Activated T-cell treated with anti-CD3 and anti-CD28 coated beads for 24 hours (primary cell): ENCODE measurements at places on chromosomes 1 and 21.

- no peak for DNase-seq
Observed at GRCh38 chr1:4976859-4977440, 322.5 kb downstream of the AJAP1 start.

DNA sequence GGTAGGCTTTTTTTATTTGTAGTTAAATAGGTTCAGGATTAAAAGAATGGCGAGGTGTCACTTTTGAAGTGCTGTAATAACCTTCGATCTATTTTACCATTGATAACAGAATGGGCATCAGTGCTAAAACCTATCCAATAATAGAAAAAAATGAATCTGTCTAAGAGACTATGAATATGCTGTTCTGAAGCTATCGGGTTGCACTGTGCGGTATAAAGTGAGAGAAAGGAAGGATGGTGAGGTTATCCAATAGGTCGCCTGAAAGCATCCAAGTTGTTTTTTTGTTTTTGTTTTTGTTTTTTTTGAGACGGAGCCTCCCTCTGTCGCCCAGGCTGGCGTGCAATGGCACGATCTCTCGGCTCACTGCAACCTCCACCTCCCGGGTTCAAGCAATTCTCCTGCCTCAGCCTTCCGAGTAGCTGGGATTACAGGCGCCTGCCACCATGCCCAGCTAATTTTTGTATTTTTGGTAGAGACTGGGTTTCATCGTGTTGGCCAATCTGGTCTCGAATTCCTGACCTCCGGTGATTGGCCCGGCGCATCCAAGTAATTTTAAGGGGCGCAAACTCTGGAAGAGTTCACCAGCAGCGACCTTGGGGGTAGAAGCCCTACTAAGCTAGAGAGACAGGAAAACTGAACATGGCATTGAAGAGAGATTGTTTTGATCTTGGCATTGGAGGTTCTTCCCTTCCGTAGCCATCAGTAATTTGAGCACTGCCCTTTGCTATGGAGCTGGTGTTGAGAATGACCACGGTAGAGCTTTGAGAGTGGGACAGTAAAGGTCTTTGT is 8.7 kb upstream of the MDM4 start:
- no peak for DNase-seq

- DNase-seq, result no peak
Observed at GRCh38 chr1:60583696-60584095, 498.7 kb upstream of the NFIA start.

DNA sequence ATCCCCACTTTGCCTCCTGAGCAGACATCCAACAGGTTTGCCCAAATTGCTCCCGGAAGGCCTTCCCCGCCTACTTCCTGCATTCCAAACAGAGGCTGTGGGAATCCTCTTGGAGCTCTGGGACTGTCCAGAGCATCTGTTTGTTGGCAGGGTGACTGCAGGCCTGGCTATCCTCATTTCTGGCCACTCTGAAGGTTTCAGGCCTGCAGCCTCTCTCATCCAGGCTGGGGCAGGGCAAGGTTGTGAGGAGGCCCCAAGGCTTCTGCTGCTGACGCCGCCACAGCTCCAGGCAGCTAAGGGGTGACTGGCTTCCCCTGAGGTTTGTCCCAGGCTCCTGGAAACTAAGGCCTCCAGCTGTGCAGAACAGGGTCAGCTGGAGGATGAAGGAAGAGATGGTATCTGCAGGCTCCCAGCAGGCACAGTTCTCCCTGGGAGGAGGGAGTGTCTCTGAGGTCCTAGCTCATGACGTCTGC is 11.3 kb downstream of the CDK18 start:
- DNase-seq, result no peak

DNA sequence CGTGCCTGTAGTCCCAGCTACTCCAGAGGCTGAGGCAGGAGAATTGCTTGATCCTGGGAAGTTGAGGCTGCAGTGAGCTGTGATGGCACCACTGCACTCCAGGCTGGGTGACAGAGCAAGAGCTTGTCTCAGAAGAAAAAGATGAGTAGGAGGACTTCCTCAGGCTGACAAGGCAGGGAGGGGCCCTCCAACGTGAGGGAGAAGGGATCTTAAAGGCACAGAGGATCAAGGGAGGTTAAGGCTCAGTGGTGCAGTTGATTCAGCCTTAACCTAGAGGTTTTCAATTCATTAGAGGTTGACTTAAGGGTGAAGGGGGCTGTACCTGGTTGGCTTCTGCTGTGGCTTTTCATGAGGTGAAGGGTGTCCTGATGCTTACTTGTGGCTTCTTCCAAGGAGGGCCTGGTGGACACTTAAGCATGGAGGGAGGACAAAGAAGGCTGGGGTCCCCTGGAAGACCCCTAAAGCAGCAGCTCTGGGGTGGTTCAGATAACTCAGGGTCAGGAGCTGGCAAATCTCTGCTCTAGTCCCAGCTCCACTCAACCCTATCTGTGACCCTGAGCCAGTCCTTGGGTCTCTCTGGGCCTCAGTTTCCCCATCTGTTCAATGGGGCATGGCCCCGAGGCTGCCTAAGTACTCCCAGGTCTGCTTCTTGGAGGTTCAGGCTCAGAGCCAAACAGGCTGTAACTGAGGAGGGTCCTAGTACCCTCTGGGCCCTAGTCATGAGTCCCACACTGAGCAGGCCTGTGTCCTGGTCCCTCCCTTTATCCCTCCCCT is 6.3 kb downstream of the EXTL1 start:
- DNase-seq, result no peak

GRCh38 chr1:231203259-231204057 is 37.6 kb upstream of the GNPAT start:
- DNase-seq, result no peak

GRCh38 chr1:247373721-247374141 is 42.1 kb upstream of the ZNF496 start:
- peak; percentile 46 for DNase-seq

DNA sequence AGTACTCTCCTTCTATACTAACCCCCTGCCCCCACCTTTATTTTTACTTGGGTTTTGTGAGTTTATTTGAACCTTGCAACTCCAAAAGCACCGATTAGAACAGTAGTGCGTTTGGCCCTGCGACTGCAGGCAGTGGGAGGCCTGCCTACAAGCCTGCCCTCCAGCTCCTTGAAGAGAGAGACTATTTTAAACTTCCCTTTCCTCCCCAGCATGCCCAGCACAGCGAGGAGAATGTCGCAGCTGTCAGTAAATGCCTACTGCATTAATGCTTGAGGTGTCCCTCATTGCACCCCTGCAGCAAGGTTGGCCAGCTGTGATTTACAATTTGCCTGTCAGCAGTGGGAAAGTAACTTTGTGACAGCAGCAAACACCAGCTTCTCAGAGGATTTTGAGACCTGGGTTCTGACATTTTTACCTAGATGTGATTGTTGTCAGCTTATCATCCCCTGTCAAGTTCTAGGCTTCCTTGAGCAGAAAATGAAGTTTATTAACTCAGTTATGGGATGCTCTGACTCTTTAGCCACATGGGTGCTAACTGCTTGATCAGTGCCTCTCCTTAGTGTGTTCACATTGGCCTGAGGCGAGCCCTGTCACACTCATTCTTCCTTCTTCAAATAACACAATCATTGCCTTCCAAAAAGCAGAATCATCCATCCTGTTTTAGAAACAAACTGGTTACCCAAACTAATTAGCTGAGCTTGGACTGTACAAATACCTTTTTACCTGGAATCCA is 170.6 kb downstream of the PDE4B start:
- no peak for DNase-seq

DNA sequence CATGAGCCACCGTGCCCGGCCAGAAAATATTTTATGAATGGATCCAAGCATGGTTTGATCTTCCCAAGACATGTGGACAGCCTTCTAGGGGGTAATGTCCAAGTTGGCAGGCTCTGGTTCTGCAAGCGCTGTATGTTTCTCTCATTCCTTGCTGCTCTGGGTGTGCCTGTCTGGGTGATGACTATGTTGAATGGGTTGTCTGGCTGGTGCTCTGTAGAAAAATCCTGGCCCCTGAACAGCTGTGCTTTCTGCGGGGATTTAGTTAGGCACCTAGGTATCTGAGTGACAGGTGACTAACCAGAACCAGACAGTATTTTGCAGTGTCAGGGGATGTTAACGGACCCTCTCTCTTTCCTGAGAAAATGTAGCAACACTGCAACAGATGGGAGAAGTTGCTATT is 14.1 kb downstream of the HUNK start:
- no peak for DNase-seq

DNA sequence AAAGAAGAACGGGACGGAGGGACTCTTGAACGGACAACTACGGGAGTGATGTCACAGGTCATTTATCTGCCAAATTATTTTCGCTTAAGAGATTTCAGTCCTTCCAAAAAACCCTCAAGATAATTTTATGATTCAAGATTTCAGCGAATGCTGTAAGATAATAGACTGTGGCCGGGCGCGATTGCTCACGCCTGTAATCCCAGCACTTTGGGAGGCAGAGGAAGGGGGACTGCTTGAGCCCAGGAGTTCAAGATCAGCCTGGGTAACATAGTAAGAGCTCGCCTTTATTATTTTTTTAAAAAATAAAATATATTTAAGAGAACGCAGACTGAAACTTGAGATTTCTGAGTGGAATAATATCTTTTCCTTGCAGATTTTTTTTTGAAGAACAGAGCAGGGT is 609 bp downstream of the RWDD2B start:
- no peak for DNase-seq

- no peak for DNase-seq
Observed at GRCh38 chr1:229689273-229689672, 63.2 kb downstream of the URB2 start.

GRCh38 chr1:193408782-193409293 is 222.4 kb upstream of the B3GALT2 start:
- no peak for DNase-seq

DNA sequence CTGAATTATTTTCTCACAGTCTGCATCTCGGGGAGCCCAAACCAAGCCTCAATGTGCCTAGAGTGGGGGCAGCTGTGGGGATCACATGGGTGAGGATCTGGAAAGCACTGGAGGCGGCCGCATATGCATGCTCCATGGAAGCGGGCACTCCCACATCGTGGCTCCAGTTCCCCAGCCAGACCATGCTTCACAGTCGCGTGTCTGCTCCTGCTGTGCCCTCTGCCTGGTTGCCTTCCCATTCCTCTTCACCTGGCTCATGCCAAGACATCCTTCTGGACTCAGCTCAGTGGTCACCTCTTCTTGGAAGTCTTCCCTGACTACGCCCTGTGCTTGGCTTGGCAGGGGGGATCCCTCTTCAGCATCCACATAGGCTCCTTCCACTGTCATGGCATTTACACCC is 32.8 kb downstream of the IGSF21 start:
- DNase-seq, result no peak

GRCh38 chr21:46297338-46298271 is 11.5 kb downstream of the YBEY start:
- no peak for DNase-seq

DNA sequence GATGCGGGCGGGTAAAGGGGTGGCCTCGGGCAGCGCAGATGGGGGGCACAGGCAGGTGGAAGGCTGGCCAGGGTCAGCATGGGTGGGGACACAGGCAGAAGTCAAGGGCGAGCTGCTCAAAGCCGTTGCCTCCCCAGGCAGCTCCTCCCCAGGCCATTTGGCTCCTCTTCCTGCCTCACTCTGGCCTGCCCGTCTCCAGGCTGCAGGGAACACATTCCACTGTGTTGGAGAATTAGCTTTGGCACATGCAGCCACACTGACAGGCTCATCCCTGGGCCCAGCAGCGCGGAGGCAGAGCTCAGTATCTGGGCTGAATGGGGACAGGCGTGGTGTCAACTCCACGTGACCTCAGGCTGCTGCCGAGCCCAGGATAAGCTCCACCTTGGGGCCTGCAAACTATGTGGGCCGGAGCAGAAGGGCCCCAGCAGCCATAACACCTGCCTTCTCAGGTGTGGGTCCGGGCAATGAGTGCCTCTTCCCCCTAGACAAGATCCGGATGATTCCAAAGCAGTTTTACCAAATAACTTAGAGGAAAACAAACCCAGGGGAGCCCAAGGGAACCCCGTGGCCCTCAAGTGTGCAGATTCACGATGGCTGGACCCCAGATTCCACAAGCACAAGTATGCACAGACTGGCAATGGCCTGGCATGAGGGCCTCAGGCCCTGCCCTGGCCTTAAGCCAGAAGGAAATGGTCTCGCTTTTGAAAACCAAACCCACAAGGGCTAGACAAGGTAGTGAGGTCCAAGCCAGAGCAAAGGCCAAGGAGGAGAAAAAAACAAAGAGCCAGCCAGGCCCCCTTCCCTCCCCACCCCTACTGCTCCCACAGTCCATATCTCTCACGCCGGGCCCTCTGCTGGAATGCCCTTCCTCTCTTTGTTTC is 40.2 kb downstream of the HSPG2 start:
- DNase-seq, result no peak

- no peak for DNase-seq
Observed at GRCh38 chr1:82371844-82372498, 571.2 kb downstream of the ADGRL2 start.

- no peak for DNase-seq
Observed at GRCh38 chr1:109240158-109241152, 8.9 kb upstream of the CELSR2 start.

DNA sequence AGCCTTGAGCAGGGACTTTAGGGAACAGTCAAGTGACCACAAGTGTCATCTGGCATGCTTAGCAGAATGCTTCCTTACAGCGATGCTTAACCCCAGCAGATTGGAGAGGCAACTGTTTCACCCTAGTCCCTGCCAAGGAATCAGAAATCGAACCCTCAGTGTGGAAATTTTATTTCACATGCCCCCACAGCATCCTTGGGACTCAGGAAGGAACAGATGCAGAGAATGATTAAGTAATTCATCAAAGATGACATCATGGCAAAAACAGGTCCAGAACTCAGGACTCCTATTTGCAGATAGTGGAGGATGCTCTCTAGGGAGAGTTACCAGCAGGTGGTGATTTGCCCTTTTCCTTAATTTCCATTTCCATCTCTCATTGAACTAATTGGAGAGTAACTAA is 333.0 kb upstream of the KAZN start:
- no peak for DNase-seq

DNA sequence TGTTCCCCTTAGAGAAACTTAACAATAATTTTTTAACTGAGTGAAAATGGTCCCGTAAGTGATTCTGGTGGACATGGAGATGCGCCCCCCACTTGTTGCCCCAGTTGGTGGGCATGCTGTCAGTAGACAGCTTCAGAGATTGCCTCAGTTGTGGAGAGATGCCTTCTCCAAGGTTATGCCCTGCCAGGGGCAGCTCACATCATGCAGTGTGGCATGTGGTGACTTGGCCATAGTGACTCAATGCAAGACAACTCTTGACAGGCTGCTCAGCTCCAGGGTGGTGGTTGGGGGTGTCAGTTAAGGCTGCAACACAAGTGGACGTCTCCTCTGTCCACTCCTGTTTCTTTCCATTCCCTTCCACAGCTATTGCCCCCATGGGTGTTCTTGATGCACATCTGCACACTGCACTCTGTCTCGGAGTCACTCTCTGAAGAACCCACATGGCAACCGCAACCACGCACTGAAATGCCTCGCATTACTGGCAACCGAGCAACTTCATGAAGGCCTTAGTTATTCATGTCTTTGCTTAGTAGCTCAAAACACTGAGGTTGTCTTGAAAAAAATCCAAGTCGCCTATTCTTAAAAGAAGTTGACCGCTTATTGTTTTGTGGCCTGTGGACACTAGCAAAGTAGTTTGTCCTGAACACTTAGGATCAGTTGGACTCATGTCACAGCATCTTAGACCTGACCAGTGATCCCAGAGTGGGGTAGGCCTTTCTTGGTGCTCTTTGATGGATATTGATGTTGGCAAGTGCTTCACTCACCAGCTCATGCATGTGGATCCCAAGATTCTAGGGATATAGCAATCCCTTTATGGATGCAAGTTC is 54.8 kb upstream of the USP1 start:
- DNase-seq, result no peak
